ENCODE measurements at places on chromosomes 3 and 15. TPM values are rescaled to one million over a fixed set of nuclear protein-coding genes. Genes with fewer than 3 reads are reported as not detected.

Gene GCNT3
- total RNA-seq: not detected

GRCh38 chr15:95799286-95800200 is 531.0 kb upstream of the NR2F2 start:
- DNase-seq: no peak

- no peak for DNase-seq
These were observed 108.1 kb upstream of the TNFAIP8L3 start for GRCh38 chr15:51202783-51203182.

Gene NR1I2
- total RNA-seq: 0.08 TPM

GRCh38 chr15:77557564-77557963 is 75.1 kb downstream of the LINGO1 start:
- no peak for DNase-seq

DNA sequence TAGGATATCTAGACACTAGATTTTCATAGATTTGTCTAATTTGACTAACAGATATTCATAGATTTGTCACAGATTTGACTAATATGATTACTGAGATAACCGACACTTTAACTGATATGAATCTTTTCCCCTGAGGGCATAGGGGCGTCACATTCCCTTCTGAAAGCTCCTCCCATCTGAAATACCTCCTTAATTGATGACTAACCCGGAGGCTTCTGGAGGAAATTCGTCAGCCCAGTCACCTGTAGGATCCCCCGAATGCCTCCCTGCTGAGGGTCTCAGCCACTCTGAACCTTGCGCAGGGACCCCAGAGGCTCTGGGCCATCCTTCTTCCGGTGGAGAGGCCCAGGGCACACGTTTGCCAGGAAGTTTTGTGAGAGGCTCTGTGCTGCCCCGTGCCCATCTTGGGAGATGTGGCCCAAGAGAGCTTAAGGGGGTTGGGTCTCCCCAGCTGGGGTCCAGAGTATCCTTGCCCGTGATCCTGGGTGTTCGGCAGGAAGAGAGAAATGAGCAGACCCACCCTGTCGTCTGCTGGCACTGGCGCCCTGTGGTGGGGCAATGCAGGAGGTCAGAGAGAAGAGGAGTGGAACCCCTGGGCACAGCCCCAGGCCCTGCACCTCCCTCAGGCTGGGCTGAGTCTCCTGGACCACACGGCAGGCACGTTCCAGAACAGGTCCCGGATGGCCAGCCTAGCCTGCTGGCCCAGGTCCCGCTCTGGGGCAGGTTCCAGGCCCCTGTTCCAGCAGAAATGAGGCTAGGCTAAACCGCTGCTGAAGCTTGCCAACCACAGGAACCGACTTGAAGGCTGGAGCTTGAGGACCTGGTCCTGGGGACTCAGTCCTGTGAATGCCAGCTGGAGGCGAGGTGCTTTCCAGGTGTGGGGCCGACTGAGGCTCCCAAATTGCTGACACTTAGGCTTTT is 1.7 kb downstream of the PLA2G4D start:
- no peak for DNase-seq

DNA sequence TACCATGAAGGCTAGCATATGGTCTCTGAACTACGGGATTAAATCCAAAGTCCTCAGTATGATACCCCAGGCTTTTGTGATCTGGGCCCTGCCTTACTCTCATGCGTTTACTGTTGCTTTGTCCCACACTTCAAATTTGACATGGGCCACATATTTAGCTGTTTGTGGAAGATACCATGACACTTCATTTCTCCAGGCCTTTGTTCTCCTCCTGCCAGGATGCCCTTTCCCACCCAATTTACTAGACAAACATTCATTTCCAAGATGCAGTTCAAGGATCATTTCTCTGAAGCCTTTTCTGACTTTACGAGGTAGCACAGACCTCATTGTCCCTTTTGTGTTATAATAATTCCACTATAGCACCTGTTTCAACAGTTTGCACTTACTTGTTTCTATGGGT is 2.2 kb upstream of the OXSM start:
- DNase-seq: no peak
